Tibial nerve (tissue), 4 donors: ENCODE measurements at places on chromosomes 1 and 21. TPM values are rescaled to one million over a fixed set of nuclear protein-coding genes. Genes with fewer than 3 reads are reported as not detected.

STIL gene
- total RNA-seq = 2.7 TPM

RXFP4 gene
- total RNA-seq = not detected

C1QTNF12 gene
- 3.0 TPM for total RNA-seq

DNA sequence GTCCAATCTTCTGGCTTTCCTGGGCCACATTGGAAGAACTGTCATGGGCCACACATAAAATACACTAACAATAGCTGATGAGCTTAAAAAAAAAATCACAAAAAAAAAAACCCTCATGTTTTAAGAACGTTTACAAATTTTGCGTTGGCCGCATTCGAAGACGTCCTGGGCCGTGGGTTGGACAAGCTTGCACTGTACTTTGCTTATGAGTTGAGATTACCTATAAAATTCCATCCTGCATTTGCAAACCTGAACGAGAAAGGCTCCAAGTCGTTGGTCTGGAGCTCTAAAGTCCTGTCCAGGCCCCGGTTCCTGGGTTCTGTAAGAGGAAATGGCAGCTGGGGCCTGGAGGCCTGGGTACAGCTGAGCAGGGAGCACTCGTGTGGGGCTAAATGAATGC lies 51.4 kb downstream of the KIAA1614 start:
- no peak for DNase-seq

- no peak for DNase-seq
These were observed 125.8 kb downstream of the SLC45A1 start for GRCh38 chr1:8443558-8444194.

DNA sequence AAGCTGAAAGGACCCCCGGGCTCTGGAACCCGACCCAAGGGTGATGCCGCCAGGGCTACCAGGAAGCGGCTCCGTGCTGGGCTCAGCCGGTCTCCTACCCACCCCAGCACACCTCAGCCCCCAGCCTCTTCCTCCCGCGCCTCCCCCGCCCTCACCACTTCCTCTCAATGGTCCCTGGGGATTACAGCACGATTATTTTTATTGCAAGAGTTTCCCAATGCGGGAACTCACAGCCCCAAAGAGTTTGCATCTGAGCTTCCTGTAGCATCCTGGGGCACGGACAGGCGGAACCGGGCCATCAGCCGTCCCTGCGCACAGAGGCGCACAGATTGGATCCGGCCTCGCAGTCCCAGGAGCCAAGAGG lies 8.7 kb upstream of the SLX9 start:
- no peak for DNase-seq

GRCh38 chr1:178818416-178818815 lies 52.5 kb downstream of the ANGPTL1 start:
- no peak for DNase-seq

- no peak for DNase-seq
These were observed 96.7 kb upstream of the TRABD2B start for GRCh38 chr1:48093696-48094528.

DNA sequence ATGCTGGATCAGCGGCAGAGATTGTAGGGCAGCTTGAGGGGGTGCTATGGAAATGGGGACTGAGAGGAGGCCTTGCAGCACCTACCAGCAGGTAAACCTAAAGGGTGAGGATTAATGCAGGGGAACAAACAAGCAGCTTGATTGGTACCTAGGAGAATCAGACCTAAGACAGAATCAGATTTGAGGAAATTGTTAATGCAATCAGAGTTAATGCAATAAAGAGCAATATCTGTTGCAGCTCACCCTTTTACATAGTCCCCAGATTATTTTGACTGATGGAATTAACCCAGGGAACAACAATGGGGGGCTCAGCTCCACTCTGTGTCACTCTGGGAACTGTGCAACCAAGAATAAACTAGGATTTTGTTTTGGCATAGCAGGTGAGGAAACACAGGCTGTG lies 64.5 kb downstream of the ZC3H11B start:
- DNase-seq = no peak

DNA sequence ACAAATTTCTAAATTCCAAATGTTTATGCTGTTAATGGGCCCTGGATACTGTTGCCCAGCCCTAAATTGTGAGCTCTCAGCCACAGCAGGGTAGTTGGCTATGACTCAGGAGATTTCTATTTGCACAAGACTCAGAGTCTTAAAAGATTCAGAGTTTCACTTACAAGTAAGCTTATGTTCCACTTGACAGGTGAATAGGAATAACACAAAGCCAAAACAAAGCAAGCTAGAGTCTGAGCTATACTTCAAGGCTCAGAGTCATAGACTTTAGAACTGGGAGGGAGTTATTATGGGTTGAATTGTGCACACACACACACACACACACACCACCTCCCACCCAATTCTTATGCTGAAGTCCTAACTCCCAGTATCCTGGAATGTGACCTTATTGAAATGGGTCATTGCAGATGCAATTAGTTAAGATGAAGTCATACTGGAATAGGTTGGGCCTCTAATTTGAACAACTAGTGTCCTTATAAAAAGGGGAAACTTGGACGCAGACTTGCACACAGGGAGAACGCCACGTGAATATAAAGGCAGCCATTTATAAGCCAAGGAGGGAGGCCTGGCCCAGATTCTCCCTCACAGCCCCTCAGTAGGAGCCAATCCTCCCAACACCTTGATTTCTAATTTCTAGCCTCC lies 30.2 kb downstream of the PRDX6 start:
- no peak for DNase-seq

GRCh38 chr1:198638894-198639635 lies at the start of gene PTPRC:
PTPRC (plus strand) TSS chr1:198639040; CDS start chr1:198639269, 229 bp downstream.
- no peak for DNase-seq
